Kidney capillary endothelial cell (primary cell): ENCODE measurements at places on chromosomes 16 and 17.

DNA sequence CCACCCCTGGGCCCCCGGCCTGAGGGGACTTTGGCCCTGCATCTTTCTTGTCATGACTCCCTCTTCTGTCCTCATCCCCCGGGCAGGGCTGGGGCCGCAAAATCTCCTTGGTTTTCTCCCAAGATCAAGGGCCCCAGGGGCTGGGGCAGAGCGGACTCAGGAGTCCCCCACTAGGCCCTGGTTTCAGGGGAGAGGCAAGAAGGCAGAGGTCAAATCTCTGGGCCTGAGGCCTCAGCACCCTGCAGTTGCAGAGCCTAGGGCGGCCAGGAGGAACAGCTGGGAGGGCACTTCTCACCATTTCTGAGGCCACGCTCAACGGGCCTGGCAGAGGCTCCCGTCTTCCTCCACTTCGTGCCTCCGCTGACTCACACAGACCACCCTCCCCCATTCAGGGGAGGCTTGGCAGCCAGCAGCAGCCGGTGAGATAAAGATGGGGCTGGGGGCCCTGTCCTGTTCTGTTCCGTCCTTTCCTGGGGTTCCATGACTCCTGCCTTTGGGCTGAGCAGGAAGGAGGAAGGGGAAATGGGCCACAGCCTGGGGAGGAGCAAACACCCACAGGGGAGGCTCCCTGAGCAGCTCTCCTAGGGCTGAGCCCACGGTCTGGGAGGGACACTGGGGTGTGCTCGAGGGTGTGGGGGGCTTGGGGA lies 12.4 kb downstream of the ZSCAN10 start:
- peak; percentile 71 for DNase-seq

DNA sequence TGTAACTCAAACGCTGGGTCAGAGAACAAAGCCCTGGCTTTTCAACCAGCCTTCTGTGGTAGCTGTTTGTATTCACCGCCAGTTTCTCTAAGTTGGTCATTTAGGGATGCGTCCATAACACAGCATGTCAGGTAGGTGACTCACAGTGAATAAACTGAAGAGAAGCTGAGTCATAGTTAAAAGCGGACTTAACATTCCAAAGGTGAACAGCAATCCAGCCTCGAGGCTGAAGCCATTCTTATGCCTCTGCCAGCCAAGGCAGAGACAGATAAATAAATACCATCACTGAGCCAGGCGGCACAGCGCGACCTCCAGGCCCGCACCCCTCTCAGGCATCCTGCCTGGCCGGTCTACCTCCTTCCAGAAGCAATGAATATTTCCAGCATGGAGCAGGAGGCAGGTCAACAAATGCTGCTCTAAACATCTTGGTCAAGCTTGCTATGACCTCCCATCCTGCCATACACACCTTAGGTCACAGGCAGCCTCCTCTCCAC lies 12.4 kb upstream of the CACNG4 start:
- peak; percentile 58 for DNase-seq

GRCh38 chr16:59593194-59593661 lies 859.1 kb upstream of the GOT2 start:
- no peak for DNase-seq

DNA sequence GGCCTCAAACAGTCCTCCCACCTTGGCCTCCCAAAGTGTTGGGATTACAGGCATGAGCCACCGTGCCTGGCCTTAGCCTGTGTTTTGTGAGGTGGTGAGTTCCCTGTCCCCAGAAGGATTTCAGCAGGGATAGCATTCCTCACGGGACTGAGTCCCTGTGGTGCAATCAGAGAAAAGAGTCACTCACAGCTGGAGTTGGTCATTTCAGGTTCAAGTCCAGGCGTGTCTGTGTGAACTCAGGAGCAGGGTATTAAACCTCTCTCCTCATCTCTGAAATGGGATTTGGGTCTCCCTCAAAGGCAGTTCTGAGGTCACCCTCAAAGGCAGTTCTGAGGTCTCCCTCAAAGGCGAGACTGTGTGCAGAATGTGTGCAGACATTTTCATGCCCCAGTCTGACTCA lies 28.6 kb downstream of the NPTX1 start:
- DNase-seq = no peak

DNA sequence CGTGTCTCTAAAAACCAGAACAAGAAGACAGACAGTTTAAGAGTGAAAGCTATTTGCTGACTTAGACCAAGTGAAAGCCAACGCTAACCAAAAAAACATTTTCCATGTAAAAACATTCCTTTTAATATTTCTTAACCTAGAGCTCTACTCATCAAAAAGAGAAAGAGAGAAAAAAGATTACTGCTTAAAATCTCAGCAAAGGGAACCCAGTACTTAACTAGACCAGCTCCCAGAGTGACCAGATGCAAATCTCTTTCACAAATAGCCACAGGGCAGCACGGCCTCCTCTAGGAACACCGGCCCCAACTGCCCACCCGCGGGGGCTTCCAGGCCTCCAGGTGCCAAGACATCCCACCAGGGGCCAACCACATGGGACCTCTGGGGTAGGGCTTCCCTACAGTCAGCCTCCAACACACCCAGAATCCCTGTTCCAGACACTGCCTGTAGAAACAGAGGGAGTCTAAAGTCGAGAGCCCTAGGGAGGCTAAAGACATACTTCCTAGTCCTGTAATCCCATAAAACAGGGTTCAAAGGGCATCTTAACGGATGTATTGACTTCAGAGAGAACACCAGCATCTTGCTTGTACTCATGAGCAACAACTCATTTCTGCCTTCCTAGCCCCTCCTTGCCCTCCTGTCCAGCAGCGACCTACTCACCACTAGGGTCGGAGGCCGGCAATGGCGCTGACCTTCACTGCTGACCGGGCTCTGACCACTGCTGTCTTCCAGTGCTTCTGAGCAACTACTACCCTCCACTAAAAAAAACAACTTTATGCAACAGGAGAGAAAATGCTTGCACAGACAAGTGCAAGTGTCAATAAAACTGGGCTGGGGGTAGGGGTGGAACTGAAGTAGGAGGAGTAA lies 21.3 kb downstream of the ZCCHC14 start:
- no peak for DNase-seq

DNA sequence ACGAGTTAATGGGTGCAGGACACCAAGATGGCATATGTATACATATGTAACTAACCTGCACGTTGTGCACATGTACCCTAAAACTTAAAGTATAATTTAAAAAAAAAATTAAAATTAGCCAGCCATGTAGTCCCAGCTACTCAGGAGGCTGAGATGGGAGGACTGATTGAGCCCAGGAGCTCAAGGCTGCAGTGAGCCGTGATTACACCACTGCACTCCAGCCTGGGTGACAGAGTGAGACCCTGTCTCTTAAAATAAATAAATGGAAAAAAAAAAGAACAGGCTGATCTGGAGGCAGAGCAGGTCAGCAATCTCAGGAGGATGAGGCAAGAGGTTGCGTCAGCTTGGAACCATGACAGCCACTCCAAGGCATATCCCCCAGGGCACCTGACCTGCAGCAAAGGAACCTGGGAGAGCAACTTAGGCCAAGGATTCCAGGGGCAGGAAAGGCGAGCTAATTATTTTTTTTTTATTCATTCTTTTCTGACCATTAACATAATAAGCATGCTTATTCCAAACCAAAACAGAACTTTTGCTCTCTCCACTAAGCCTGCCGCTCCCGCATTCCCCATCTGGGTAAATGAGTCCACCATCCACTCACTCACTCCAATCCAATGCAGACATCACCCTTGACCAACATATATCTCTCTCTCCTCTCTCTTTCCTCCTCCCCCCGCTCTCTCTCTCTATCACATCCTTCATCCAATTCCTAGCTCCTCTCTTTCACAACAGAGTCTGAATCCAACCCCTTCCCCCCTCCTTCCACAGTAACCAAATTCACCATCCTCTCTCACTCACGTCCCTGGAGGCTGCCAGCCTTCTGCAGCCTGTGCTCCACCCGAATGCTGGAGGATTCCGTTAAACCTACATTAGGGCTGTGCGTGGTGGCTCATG lies 47.7 kb downstream of the TK2 start:
- DNase-seq = no peak

DNA sequence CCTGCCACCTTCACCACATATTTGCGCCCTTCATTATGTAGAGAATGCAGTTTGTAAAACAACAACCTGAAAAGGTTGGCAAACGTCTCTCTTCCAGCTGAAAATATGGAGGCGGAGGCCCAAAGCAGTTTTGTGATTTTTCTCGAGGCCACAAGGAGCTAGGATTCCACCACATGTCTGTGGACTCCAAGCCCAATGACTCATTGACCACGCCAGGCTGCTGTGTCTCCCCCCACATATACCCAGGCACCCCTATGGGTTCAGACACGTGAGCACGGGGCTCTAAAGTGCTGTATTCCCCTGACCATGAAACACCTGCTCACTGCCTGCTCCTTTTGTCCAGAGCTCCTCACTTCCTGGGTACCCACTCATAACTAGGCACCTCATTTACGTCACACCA lies 121.4 kb upstream of the CDH5 start:
- no peak for DNase-seq

DNA sequence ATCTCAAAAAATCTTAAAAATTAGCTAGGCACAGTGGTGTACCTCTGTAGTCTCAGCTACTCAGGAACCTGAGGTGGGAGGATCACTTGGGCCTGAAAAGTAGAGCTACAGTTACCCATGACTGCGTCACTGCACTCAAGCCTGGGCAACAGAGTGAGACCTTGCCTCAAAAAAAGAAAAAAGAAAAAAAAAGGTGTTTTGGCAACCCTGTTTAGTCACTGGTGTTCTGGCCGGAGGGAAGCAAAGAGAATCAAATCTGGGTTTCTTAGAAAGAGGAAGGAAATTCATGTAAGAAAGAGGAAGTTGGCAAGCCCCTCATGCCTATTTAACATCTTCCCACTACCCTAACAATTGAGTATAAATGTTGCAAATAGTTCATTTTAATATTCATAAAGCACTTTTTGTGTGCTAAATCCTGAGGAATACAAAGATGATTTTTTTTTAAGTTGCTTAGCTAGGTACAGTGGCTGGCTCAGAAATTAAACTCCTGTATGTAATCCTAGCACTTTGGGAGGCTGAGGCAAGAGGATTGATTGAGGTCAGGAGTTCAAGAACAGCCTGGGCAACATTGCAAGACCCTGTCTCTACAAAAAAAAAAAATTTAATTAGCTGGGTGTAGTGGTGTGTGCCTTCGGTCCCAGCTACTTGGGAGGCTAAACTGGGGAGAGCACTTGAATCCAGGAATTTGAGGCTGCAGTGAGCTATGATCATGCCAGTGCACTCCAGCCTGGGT lies 6.5 kb upstream of the USP32 start:
- no peak for DNase-seq
